ENCODE measurements at places on chromosomes 7 and 10.

GRCh38 chr10:95865814-95866466, 41.8 kb upstream of the CC2D2B start:
- no peak for DNase-seq

DNA sequence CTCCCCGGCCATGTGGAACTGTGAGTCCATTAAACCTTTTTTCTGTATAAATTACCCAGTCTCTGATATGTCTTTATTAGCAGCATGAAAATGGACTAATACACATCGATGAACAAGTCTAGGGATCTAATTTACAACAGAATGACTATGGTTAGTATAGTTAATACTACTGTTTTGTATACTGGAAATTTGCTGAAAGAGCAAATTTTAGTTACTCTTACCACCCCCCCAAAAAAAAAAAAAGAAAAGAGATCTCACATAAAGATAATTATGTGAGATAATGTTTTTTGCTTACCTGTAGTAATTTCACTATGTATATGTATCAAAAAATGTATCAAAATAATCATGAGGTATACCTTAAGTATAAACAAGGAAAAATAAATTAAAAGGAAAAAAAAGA, 199.5 kb upstream of the GRM3 start:
- no peak for DNase-seq

DNA sequence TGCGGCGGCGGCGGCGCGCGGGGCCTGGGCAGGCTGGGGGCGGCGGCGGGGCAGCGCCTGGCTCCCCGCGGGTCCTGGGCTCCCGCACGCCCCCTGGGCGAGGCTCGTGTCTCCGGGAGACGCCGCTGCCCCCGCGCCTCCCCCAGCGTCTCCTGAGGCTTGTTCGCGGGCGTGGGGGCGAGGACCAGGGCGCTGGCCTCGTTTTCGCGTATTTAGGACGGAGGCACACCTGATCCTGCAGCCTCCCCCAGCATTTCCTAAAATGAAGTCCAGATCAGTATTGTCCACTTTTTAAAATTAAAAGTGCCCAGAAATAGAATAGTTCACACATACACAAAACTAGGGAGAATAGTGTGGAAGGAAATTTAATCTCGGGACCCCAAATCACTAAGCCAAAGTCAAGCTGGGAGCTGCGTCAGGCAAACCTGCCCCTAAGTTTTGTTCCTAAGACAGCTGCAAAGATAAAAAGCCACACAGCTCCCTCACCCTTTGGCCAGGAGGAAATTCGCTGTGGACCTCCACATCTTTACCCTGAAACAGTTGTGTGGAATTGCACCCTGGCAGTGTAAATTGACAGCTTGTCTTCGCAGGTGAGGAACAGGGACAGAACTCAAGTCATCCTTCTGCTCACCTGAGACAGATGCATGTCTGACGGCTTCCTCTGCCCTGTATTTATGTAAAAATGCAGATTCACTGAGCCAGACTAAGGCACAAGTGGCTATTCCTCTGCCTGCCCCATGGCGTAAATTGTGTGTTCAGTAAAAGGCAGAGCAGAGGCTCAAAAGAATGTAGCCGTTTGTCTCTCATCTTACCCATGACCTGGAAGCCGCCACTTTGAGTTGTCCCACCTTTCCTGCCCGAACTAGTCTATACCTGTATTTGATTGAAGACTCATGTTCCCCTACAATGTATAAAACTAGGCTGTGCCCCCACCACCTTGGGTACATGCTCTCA, 740 bp downstream of the GALNT11 start:
- DNase-seq, result no peak

DNA sequence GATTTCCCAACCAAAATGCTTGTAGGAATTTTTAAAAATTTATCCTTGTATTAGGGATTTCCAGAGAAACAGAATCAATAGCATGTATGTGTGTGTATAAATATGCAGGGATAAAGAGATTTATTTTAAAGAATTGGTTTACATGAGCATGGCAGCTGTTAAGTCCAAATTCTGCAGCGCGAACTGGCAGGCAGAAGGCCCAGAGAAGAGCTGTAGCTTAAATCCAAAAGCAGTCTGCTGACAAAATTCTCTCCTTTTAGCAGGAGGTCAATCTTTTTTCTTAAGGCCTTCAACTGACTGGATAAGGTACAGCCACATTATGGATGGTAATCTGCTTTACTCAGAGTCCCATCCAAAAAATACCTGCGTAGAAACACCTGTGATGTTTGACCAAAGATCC, 42.0 kb downstream of the PRR15 start:
- DNase-seq, result no peak
